ENCODE measurements at places on chromosomes 12 and 14.

GRCh38 chr14:55302367-55303124 lies 31.3 kb downstream of the FBXO34 start:
- no peak for DNase-seq

DNA sequence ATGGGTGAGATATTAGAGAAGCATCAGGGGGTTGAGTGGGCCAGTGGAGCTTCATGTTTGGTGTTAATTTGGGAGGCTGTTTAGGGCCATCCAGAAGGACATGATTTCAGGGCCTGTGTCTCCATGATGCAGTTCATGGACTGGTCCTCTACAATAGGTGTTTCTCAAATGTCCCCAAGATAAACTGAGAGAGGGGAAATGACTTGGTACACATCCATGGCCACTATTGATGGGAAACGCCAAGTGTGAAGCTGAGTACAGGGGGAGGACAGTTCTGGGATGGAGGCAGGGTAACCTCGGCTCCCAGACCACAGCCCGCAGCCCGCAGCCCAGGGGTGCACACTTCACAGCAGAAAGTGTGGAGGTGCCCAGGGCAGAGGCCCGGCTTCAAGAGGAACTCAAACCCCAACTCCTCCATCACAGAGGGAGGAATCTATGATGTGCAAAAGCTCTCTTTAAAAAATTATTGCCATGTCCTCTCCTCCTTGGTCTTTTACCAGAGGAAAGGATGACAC lies 33.3 kb downstream of the CACNA2D4 start:
- no peak for DNase-seq

- no peak for DNase-seq
Observed at GRCh38 chr12:65005716-65006115, 115.4 kb downstream of the WIF1 start.

- no peak for DNase-seq
Observed at GRCh38 chr12:30006021-30006420, 222.3 kb upstream of the TMTC1 start.

GRCh38 chr12:2429032-2429431 lies 365.7 kb upstream of the FKBP4 start:
- DNase-seq: no peak

- DNase-seq: no peak
Observed at GRCh38 chr12:128190614-128191013, 76.4 kb upstream of the TMEM132C start.

GRCh38 chr12:24356240-24356804 lies 406.9 kb upstream of the SOX5 start:
- DNase-seq: no peak

DNA sequence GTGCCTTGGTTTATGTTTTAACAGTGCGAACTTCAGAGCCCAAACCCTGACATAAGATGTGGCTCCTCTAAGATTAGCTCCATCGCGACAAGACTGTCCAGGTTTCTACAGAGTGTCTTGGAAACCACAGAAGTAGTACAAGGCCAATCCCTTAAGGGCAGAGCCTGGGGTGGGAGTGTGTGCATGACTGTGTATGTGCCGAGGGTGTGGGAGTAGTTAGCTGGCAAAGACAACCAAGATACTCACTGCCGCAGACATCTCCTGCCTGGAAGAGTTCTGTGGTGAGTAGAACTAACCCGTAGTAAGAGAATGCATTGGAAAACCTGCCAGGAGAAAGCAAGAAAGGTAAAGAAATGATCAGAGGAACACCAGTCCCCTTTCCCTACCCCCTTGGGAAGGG lies 54.1 kb downstream of the DAO start:
- no peak for DNase-seq

GRCh38 chr14:42110167-42110566 lies 503.5 kb downstream of the LRFN5 start:
- no peak for DNase-seq

GRCh38 chr14:31718585-31718984 lies 157.4 kb downstream of the NUBPL start:
- DNase-seq: no peak

- DNase-seq: no peak
Observed at GRCh38 chr12:130988261-130988660, 34.6 kb downstream of the ADGRD1 start.

DNA sequence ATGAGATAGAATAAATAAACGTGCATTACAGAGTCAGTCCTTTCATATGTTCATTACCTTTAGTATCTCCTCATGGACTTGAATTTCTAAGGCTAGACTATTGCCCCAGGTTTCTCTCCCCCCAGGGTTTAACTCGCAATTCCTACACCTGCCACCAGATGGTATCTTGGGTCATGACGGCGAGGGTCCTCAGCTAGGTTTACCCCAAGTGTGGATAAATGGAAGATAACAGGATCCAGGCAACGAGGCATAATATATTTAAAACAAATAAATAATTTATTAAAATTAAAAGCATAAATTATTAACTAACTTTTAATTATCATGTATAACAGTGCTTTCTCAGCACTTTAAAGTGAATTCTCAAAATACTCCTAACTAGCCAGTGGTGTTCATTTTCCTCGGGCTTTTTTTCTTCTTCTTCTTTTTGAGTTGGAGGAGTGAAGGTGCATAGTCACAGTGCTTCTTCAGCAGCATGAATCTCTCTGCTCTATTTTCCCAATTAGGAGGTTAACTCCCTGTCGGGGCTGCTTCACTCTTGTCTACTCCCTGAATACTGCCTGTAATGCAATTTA lies 243.5 kb upstream of the CAND1 start:
- DNase-seq: no peak

- no peak for DNase-seq
Observed at GRCh38 chr12:65505386-65506121, 227.1 kb downstream of the MSRB3 start.

DNA sequence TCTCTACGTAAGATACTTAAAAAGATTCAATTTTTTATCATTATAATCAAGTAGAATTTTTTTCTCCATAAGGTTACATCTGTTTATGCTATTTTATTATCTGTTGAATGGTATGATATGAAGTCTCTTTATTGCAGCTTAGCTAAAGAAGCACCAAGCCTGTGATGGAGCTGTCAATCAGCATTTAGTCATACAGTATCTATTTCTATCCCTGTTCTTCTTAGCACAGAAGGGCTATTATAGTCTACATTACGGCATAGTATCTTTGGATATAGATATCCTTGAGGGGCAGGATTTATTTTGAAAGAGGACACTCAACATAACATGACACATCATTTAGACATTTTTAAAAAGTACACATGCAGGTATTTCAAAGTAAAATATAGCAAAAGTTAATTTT lies 277.1 kb downstream of the FOXG1 start:
- DNase-seq: no peak

GRCh38 chr12:41365653-41366171 lies 177.6 kb downstream of the PDZRN4 start:
- no peak for DNase-seq

DNA sequence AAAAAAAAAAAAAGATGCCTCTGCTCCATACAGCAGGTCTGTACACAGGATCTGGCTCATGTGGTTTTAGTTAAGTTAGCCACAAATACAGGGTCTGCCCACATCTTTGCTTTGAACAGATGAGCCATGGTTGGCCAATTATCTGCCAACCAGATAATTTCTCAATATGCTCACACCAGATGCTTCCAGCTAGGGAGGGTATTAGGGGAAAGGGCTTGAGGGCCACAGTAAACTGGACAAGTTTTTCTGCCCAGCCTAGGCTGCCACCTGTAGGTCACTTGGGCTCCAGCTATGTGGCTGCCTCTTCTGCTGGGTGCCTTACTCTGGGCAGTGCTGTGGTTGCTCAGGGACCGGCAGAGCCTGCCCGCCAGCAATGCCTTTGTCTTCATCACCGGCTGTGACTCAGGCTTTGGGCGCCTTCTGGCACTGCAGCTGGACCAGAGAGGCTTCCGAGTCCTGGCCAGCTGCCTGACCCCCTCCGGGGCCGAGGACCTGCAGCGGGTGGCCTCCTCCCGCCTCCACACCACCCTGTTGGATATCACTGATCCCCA lies 776 bp downstream of the RDH5 start:
- DNase-seq: peak; percentile 96

DNA sequence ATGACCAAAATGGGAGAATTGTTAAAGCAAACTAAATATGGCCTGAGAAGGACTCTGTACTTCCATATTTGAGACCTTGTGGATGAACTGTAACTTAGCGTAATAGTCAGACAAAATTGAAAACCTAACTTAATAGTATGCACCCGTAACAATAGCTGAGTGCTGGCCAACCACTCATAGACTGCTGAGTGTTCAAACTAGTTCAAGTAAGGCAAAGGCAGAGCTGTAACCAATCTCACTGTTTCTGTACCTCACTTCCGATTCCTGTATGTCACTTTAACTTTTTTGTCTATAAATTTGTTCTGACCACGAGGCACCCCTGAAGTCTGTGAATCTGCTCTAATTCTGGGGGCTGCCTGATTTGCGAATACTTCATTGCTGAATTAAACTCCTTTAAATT lies 27.0 kb upstream of the OS9 start:
- DNase-seq: no peak

GRCh38 chr14:55451398-55451797 lies 11.0 kb upstream of the TBPL2 start:
- DNase-seq: no peak
